ENCODE measurements at places on chromosomes 16 and 17. TPM values are rescaled to one million over a fixed set of nuclear protein-coding genes. Genes with fewer than 3 reads are reported as not detected.

- no peak for DNase-seq
Observed at GRCh38 chr17:61686113-61686512, 95.1 kb upstream of the NACA2 start.

DNA sequence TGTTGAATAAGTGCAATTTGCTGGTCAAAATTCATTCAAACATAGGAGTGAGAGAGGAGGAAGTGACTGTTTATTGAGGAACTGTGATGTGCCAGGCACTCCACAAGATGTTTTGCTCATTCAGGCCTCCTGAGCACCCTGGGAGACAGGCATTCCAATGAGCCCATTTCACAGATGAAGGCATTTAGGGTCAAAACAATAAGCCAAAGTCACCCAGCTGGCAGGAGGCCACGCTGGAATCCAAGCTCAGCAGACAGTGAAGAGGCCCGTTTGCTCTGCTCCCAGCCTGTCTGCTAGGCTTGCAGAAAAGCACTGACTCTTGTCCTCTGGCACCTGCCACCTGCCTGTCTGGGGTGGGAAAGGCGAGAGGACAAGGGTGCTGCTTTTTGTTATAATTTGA lies 10.1 kb upstream of the SLC25A39 start:
- no peak for DNase-seq

The SLC6A4 gene
- 2.6 TPM for total RNA-seq

The CD300A gene
- total RNA-seq: not detected

The FNDC8 gene
- total RNA-seq: not detected

DNA sequence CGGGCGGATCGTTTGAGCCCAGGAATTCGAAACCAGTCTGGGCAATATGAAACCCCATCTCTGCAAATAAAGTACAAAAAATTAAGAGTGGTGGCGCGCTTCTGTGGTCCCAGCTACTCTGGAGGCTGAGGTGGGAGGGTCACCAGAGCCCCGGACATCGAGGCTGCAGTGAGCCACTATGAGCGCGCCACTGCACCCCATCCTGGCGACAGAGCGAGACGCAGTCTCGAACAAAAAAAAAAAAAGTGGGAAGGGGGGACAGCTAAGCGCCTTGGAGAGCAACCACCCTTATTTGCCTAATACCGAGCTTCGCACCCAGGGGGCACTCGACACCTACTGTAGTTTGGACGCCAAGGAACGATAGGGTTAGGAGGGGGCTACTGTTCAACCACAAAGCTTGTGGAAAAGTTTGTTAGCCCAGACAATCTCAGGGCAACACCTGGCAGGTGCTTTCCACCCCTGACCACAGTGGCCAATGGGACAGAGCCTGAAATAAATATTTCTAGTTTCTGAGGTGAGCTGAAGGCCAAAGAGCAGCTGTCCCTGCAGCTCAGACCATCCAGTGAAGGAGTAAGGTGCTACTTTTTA lies 847 bp upstream of the PSMC3IP start:
- peak; percentile 87 for DNase-seq

The MMP2 gene
- 20.5 TPM for total RNA-seq

DNA sequence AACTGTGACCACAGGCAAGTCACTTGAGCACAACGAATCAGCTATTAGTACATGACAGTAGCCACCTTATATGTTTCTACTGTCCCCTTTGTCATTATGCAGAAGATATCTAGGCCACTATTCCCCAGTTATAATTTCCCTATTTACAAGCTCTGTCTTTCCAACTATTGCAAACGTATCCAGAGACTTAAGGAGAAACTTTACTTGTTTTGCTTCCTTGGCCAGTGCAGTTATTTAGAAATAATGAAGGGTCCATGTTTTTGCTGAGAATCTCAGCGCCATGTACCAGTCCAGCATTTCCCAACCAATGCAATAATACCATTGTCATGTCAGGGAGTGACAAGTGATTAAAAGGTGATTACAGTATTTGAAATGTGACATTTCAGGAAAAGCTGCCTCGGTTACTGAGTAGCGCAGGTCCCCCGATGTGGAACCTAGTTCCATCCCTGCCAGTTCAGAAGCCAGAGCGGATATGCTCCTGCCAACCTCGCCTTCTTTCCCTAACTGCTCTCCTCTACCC lies 743 bp downstream of the ZNF624 start:
- no peak for DNase-seq

DNA sequence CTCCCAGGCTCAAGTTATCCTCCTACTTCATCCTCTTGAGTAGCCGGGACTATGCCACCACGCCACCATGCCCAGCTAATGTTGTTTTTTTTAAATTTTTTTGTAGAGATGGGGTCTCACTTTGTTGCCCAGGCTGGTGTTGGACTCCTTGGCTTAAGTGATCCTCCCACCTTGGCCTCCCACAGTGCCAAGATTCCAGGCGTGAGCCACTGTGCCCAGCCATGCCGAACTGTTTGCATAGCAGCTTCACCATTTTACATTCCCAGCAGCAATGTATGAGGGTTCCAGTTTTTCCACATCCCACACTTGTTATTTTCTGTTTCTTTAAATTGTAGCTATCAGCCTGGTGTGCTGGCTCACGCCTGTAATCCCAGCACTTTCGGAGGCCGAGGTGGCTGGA lies 2.2 kb upstream of the CTRB1 start:
- DNase-seq: no peak

The PYY gene
- total RNA-seq: not detected

GRCh38 chr17:77326636-77327035 lies 185.9 kb downstream of the SEC14L1 start:
- DNase-seq: no peak

GRCh38 chr16:25052530-25052929 lies 37.4 kb upstream of the ARHGAP17 start:
- DNase-seq: no peak

DNA sequence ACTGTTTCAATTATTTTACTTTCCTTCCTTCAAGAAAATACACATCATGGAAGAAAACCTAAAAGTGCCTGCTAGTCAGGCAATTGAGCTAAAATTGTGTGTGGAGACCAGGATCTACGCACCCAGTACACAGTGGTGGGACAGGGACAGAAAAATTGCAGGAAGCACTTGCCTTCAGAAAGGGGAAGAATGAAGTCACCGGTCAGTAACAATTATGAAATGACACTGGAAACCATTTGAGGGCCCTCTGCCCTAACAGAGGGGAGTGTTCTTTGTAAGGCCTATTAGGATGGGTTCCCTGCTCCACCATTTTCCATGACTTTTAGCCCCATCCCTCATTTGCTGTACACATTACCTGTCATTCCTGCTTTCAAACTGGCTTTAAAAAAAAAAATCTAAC lies 4.5 kb upstream of the PHAF1 start:
- DNase-seq: no peak

The ICAM2 gene
- 443 TPM for total RNA-seq

DNA sequence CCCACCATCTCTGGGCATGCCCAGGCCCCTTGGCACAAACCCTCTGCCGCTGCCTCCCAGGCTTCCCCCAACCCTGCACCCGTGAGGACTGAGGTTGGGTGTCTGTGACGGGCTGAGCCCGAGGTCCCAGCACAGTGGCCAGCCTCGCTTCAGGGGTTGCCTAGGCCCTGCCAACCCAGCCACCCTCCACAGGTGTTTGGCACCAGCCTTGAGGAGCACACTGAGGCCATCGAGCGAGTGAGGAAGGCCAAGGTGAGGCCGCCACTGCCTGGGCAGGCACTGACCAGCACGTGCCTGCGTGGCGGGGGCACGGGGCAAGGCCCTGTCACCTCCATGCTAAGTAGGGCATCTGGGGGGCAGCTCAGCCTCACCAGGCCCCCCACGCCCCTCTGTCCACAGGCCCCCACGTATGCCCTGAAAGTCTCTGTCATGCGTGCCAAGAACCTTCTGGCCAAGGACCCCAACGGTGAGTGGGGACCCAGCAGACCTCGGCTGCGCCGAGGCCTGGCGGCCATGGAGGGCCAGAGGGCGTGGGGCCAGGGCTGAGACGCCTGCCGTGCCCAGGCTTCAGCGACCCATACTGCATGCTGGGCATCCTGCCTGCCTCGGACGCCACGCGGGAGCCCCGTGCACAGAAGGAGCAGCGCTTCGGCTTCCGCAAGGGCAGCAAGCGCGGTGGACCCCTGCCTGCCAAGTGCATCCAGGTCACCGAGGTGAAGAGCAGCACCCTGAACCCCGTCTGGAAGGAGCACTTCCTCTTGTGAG lies 7.5 kb downstream of the BAIAP3 start:
- DNase-seq: no peak

GRCh38 chr17:27810902-27811557 lies 10.7 kb upstream of the NOS2 start:
- DNase-seq: peak; percentile 59

- DNase-seq: no peak
Observed at GRCh38 chr17:335691-336090, 16.9 kb downstream of the RPH3AL start.

DNA sequence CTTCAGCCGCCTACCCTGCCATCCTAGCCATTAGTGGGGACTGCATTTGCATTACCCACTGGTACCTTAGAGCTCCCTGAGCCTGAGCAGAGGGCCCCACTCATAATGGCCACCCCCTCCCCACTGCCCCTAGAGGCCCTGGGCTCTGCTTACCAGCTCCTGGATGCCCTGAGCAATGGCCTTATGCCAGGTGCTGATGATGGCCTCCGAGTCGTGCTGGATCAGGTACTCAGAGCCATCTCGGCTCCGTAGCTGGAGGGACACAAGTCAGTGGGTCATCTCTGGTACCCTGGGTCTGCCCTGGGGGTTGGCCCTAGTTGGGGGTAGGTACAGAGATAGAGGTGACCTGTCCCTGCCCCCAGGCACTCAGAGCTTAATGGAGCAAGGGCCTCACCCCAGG lies 34.9 kb downstream of the ARHGAP27 start:
- DNase-seq: no peak

DNA sequence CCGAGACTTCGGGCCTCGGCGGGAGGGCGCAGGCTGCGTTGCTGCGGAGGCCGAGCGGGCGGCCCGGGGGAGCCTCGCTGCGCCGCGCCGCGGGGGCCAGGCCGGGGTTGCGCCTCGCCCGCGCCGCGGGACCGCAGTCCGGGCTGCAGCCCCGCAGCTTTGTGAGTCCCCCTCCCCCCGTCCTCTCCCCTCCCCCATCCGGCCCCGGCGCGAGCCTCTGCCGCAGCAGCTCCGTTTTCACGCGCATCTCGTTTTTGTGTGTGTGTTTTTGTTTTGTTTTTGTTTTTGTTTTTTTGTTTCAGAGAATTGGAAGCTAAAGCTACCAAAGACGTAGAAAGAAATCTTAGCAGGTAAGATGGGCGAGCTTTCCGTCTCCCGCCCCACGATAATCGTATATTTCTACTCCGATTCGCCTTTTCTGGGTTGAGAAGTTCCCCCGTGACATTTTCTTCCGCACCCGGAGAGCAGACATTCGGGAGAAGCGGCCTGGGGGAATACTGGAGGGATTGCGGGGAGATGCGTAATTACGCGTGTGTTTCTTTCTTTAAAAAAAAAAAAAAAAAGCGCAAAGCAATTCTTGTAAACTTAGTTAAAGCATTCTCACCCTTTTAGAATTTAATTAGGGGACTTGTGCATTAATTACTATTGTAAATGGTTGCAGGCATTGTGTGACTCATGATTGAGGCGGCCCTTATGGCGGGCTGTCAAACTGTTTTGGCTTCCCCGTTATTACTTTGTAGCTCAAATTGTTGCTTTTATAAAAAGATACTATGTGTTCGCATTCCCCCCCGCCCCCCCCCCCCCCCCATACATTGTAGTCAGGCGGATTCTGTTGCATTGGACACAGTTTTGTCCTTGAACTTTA lies 732 bp downstream of the TNRC6A start:
- peak; percentile 39 for DNase-seq

DNA sequence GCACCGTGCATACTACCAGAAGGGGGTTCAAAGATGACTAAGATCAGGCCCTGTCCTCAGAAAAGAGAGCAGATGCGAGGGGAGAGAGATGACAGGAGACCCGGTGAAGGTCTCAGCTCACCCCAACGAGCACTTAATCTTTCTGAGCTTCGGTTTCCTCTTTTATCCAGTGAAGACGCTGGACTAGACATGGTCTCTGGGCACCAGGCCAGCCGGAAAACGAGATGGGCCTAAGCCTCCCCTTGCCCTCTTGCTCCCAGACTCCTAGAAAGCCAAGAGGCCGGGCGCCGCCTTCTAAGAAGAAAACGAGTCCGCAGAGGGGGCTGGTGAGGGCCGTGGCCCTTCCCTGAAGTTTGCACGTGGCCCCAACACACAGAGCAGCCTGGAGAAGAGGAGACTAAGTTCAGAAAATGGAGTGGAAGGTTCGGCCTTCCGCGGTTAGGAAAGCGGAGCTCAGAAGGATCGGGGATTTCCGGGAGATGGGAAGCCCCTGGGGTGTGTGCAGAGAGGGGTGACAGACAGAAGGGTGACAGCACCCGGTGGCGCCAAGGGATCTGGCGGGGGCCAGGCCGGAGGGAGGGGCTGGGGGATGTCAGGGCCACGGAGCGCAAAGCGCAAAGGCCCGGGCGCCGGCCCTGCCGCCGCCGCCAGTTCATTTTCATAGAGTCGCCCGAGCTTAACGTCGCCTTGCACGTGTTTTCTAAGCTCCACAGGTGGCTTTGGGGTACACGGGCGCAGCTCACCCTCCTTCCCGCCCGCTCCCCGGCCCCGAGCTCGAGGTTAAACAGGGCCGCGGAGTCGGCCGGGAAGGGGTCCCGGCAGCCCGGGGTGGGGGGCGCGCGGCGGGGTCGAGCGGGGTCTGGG lies 42.1 kb upstream of the BHLHA9 start:
- no peak for DNase-seq

The GPRC5B gene
- total RNA-seq: 75.1 TPM

The ACSM2B gene
- 0.34 TPM for total RNA-seq

The KRTAP1-3 gene
- total RNA-seq: not detected

DNA sequence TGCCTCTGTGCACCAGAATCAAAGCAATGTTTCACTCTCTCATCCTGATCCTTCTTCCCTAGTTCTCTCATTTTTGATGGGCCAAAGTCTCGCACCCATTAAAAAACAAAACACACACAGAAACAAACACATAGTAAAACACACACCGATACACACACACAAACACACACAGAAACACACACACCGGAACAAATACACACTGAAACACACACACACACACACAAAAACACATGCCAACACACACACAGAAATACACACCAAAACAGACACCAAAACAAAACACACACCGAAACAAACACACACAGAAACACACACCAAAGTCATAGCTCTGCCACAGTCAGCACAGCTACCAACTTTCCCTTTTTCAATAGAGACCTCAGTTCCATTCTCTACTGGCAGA lies 8.6 kb downstream of the HSPB9 start:
- no peak for DNase-seq

The G6PC1 gene
- total RNA-seq: not detected

- no peak for DNase-seq
Observed at GRCh38 chr17:45979137-45979536, 19.9 kb upstream of the STH start.

- no peak for DNase-seq
Observed at GRCh38 chr16:26189536-26189935, 497.8 kb downstream of the HS3ST4 start.

The KRTAP2-3 gene
- total RNA-seq: not detected

The PRSS36 gene
- 0.51 TPM for total RNA-seq

- DNase-seq: no peak
Observed at GRCh38 chr16:19338335-19338734, 52.8 kb downstream of the CLEC19A start.

- no peak for DNase-seq
Observed at GRCh38 chr16:30067584-30067916, 2.0 kb downstream of the ALDOA start.

- peak; percentile 93 for DNase-seq
Observed at GRCh38 chr17:915538-916201, 63.9 kb downstream of the NXN start.

The ABHD15 gene
- total RNA-seq: 8.1 TPM
